H1 (cell line): ENCODE measurements at places on chromosomes 2 and 18. TPM values are rescaled to one million over a fixed set of nuclear protein-coding genes. Genes with fewer than 3 reads are reported as not detected.

Gene IL36G
- not detected in 2 replicates for total RNA-seq

Gene DSEL
- total RNA-seq = 20.6 and 22.8 TPM in 2 replicates

Gene CDH2
- 53.8 and 56.5 TPM in 2 replicates for total RNA-seq

Gene CD207
- not detected in 2 replicates for total RNA-seq

Gene PDE1A
- total RNA-seq = 0.15 and 0.34 TPM in 2 replicates

Gene GPR75
- total RNA-seq = 3.5 and 4.1 TPM in 2 replicates

Gene RTKN
- 53.5 and 54.1 TPM in 2 replicates for total RNA-seq

Gene APCDD1
- total RNA-seq = 2.6 and 3.0 TPM in 2 replicates

Gene SPDYA
- 0.27 and 0.35 TPM in 2 replicates for total RNA-seq

Gene CDH20
- total RNA-seq = 0.07 and 0.13 TPM in 2 replicates
